ENCODE measurements at places on chromosomes 1 and 21. TPM values are rescaled to one million over a fixed set of nuclear protein-coding genes. Genes with fewer than 3 reads are reported as not detected.

CACHD1 gene
- 7.3 TPM for total RNA-seq

- no peak overlapping the region for H3K27ac ChIP-seq
- H3K27me3 ChIP-seq, result peaks cover 43% of the 10 kb centered on the region
- no peak overlapping the region for H3K4me3 ChIP-seq
Observed at GRCh38 chr1:204680461-204680860, 5.1 kb downstream of the LRRN2 start.

KIF21B gene
- 106 TPM for total RNA-seq

ENSA gene
- total RNA-seq, result 110 TPM
